Activated naive CD4-positive, alpha-beta T cell treated with anti-CD3 and anti-CD28 coated beads, Interleukin-2, amount 50 U/mL, for 72 hours (primary cell): ENCODE measurements at places on chromosomes 13 and 19. TPM values are rescaled to one million over a fixed set of nuclear protein-coding genes. Genes with fewer than 3 reads are reported as not detected.

PCDH9 gene
- 0.16 TPM for total RNA-seq

KIRREL2 gene
- total RNA-seq: 3.3 TPM

SOX1 gene
- not detected for total RNA-seq

SPRY2 gene
- total RNA-seq: 0.41 TPM

- DNase-seq: no peak
Observed at GRCh38 chr13:20499986-20500385, 25.7 kb downstream of the CRYL1 start.
